NCI-H1694 treated with DMSO at 0.1 percent for 48 hours (cell line): ENCODE measurements at places on chromosomes 4 and X.

DNA sequence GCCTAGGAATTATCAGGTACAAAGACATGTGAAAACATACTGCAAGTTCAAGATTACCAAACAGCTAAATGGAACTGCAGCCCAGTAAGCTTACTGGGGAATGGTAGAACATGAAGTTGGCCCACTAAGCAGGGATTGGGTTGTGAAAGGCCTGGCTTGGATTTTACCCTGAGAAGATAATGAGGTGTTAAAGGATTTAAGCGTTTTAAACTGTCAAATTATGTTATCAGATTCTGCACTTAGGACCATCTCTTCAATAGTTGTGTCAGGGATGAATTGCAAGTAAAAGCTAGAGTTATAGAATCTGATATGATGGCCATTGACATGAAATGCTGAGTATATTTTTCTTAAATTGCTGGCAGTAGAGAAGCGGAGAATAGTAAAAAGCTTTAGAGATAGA, 225.7 kb downstream of the GRID2 start:
- no peak for DNase-seq

GRCh38 chrX:26954029-26954428, 509.1 kb downstream of the PPP4R3C start:
- no peak for DNase-seq

GRCh38 chr4:142101401-142101800, 465.0 kb downstream of the IL15 start:
- no peak for DNase-seq

DNA sequence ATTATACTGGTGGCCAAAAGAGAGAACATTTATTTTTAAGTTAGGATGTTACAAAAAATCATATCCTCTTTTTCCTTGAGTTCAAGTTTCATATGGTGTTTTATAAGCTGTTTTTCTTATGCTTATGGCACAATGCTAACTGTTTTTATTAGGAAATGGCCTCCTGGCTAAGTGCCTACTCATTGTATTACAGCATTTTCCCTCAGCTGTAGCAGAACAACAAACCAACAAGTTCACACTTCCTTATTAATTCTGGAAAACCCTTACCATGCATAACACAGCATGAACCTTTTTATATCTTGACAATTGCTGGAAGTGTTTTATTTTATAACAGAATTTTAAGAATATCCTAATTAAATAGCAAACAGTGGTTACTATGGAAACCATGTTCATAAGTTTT, 165.8 kb downstream of the GASK1B start:
- DNase-seq = no peak

GRCh38 chr4:119207051-119207450, 5.5 kb upstream of the USP53 start:
- DNase-seq = no peak

DNA sequence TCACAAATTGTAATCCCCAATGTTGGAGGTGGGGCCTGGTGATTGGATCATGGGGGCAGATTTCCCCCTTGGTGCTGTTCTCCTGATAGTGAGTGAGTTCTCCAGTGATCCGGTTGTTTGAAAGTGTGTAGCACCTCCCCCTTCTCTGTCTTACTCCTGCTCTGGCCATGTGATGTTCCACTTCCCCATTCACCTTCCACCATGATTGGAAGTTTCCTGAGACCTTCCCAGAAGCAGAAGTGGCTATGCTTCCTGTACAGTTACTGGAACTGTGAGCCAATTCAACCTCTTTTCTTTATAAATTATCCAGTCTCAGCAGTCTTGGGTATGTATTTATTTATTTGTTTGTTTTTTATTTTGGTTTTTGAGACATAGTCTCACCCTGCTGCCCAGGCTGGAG, 143.2 kb downstream of the CPE start:
- no peak for DNase-seq
